ENCODE measurements at places on chromosomes 5 and 9.

DNA sequence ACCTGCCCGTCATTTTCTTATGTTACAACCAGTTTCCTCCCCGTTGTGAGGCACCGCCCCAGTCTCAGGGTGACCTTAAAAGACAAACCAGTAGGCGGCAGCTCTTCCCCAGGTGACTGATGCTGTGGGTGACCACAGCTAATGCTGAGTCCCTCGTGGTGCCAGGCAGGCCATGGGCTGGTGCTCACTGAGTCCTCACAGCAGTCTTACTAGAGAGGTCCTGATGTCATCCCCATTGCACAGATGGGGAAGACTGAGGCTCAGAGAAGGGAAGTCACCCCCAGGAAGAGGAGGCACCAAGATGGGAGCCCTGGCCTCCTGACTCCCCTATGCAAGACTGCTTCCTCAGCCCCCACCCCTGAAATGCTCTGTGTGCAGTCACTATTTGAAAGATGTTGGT, 978 bp downstream of the CFAP157 start:
- DNase-seq = no peak

DNA sequence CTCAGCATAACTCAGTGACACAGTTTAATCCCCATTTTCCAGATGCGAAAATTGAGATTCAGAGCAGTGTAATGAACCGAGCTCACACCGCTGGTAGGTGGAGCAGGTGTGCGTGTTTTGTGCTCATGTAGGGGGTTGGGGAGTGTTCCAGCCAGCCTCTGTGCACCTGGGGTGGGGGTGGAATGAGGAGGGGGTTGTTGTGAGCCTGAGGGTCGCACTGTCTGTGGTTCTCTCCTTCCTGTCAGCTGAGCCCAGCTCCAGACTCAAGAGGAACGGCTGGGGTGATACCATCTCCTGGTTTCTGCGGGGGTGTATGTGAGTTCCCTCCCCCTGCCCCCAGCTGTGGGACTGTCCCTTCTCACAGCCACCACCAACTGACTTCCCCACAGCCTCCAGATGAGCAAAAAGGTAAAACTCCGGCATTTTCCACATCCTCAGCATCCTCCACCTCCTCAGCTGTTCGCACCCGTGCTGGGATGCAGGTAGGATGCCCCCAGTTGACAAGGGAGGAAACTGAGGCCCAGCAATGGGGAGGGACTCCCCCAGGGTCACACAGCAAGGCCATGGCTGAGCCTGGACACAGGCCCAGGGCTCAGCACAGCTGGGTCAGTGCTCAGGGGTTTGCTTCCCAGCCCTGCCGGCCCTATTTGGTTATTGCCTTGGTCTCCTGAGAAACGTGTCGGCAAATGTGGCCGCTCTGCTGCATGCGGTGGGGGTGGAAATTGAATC, 2.1 kb downstream of the SH2D3C start:
- no peak for DNase-seq

DNA sequence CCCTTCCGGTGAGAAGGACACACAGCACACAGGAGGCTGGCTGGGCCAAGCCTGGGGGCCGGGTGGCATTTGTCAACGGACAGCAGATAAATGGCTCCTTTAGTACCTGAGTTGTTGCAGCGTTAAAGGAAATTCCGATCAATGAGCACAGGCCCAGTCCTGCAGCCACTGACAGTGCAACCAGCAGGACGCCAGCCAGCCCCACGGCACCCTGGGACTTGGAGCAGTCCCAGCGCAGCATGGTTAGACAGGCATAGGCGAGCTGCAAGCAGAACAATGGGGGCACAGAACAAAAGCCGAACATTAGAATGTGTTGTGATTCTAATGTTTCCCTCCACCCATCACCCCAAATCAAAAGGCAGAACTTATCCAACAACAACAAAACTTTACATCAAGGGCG, 39.3 kb downstream of the PTCH1 start:
- DNase-seq = no peak

DNA sequence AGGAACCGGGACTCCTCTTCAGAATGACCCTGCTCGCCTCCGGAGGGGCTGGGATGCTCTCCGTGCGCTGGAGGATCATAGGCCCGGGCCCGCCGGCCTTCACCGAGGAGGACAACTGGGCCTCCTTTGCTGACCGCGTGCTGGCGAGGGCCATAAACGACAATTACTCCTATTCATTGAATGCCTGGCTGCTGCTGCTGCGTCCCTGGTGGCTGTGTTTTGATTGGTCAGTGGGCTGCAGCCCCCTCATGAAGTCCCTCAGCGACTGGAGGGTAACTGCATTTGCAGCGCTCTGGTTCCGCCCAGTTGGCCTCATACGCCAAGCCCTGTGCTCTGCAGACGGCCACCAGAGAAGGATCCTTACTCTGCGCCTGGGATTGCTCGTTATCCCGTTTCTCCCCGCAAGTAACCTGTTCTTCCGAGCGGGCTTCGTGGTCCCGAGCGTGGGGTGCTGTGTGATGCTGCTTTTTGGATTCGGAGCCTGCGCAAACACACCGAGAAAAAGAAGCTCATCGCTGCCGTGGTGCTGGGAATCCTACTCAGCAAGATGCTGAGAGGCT, 16.6 kb downstream of the OR2V1 start:
- DNase-seq = no peak

GRCh38 chr5:95162231-95162992, 122.5 kb downstream of the MCTP1 start:
- peak; percentile 46 for DNase-seq

- peak; percentile 24 for DNase-seq
Measured at GRCh38 chr5:96876292-96876850, at the start of gene ERAP2. ERAP2 (plus strand) TSS chr5:96876500; CDS start chr5:96879686, 3,186 bp downstream.

DNA sequence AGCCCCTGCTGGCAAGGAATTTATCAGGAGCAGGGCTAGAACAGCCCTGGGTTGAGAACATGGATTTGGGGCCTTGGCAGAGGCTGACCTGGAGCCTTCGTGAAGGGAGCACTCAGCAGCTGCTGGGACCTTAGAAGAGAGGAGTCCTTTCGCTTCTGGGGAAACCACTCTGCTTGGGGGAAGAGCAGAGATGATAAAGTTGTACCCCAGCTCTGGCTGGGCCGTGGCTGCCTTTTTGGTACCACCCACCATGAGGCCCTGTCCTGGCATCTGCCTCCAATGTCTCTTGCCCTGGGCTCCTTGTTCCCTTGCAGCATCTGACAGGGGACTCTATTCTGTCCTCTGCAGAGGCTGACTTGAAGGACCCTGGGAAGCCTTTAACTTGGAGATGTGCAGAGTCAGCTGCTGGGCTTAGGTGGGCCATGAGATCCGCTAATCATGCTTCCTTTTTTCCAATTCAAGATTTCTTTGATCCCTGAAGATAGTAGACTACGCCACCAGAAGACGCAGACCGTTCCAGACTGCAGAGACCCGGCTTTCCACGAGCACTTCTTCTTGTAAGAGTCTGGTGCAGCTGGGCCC, 20.2 kb downstream of the RGS3 start:
- no peak for DNase-seq

Measured in NCI-H1048 (cell line).